ENCODE measurements at places on chromosomes 1 and 21. TPM values are rescaled to one million over a fixed set of nuclear protein-coding genes. Genes with fewer than 3 reads are reported as not detected.
A peak's percentile ranks its signal among the peaks of the same experiment; 100 is the strongest.

DNA sequence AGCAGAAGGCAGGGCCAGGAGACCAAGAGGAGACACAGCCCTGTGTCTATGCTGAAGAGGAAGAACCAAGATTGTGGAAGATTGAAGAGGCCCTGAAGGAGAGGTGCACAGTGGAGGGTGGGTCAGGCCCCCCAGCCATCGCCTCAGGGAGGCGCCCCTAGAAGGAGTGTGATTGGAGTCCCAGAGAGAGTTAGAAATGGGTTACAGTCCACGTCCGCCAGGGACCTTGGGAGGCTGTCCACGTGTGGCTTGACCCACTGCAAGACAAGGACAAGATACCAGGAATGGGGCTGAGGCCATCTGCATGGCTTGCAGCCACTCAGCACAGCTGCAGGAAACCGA, 375.1 kb downstream of the NPHP4 start:
- DNase-seq, result no peak

DNA sequence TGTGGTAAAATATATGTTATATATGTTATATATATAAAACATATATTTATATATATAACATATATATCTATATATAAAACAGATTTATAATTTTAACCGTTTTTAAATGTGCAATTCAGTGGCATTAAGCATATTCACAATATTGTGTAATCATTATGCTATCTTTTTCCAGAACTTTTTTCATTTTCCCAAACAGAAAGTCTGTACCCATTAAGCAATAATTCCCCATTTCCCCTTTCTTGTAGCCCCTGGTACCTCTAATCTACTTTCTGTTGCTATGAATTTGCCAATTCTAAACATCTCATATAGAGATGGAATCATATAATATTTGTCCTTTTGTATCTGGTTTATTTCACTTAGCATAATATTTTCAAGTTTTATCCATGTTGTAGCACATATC, 10.7 kb upstream of the ARHGEF11 start:
- DNase-seq, result no peak

DNA sequence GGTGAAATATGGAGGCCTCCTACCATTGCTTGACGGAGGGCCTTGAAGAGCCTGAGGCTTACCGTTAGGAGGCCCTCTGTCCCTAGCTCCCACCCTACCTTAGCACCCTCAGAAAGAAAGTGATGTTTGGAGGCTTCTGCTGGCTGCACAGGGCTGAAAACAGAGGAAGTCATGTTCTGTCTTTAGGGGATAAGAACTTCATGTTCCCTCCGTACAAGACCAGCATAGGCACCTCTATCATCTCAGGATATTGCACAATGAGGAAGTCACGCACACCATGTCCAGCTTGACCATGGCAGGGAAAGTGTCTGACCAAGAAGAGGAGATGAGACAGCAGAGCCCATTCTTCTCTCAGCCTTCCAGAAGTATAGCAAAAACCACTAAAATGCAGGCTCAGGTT, 13.8 kb downstream of the ADORA3 start:
- DNase-seq, result no peak

- DNase-seq, result no peak
These were observed 2.8 kb downstream of the AGTRAP start for GRCh38 chr1:11738783-11739182.

DNA sequence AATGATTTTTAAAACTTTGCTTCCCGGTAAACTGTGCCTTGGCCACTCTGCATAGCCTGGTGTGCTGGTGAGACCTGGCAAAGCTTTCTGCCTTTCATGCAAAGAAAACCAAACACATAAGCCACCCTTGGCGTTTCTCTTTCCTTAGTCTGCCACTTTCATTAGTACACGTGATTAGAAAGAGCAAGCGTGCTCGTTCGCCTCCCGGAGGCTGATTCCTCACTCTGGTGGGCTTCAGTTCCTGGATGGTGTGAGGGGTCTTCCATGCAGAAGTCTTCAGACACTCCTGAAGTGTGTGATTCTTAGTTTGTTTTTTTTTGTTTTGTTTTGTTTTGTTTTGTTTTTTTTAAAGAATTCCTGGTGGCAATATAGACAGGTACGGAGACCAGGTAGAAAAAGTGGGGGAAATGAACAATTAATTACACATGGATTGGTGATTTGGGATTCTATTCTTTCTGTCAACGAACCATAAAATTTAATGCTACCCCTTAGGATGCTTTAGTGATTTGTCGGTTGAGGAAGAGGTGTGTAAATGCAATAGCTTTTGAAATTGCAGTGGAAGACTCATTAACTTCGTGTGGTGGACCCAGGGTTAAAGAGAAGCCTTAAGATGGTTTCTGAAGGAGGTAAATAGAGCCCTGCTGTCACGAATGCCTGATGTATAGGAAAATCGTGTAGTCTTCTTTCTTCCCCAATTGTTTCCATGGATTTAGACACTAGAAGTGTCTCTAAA, 2.1 kb downstream of the GALNT2 start:
- DNase-seq, result peak; percentile 8

DNA sequence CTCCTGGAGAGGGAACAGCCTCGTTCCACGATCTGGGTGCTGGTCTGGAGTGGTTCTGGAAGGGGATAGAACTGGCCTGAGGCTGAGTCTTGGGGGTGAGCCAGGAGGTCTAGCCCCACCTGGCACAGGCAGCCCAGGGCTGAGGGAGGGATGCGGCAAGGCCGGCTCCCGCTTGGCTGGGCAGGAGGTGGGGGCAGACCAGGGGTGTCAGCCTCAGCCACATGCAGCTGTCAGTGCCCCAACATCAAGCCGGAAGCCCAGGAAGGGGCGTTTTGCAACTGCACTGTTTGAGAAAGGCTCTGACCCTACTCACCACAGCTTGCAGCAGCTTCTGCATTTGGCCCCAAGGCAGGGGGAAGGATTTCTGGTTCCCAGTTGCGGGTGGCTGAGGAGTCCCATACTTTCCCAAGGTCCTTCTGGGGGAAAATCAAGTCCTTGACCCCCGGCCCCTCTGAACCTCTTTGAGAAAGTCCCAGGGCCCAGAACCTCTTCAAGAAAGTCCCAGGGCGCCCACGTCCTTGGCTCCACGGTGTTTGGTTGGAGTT, 2.0 kb downstream of the EFHD2 start:
- DNase-seq, result no peak

DNA sequence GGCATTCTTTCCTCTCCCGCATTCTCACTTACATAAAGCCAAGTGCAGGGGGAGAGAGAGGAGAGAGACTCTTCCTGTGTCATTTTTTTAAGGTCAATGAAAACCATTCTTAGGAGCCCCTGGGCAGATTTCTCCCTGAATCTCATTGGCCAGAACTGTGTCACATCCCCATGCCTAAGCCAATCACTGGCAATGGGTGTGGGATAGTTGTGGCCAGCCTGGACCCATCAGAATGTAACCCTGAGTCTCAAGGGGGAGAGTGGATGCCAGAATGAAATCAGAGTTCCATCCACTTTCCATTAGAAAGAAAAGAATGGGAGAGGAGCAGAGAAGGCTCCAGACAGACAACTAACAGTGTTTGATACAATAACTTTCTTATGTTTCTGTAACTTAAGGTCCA, 31.2 kb upstream of the COQ8A start:
- DNase-seq, result no peak

- no peak for DNase-seq
These were observed 13.8 kb downstream of the LEPR start for GRCh38 chr1:65434255-65434654.

DNA sequence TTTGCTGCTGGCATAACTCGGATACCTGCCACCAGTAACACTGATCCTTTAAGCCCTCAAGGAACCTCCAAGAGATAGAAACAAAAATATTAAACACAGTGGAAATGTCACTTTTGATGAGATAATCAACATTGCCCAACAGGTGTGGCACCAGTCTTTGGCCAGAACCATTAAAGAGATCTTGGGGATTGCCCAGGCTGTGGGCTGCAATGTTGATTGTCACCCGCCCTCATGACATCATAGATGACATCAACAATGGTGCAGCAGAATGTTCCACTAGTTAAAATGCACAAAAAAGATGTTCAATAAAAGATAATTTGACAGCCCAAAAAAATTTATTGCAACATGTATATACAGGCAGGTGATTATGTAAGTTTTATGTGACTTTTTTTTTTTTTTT, 20.2 kb upstream of the ZMYM1 start:
- no peak for DNase-seq

DNA sequence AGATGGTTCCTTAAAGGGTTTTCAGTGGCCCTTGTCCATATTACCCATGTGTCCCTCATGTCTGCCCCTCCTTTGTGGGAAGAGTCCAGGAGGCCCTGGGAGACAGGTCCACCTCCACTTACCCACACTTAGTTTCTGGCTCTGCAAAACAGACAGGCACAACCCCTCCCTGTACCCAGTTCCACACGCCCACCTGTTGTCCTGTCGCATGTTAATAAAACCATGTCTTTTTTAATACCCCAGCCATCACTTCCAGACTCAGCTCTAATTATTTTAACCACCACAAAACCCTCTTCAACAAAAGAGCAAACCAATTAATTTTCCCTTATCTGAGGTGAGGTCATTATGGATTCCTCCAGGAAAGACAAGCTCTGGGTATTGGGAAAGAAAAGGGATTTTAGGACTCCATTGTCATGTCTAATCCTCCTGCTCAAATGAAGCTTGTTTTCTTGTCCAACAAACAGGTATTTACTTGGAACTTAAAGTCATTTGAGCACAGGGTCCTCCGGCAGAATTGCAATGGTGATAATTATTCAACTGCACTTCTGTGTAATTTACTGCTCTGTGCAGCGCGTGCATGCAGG, 68.9 kb downstream of the CCDC185 start:
- no peak for DNase-seq

The AMPD1 gene
- not detected for total RNA-seq

The PGBD5 gene
- total RNA-seq, result 0.19 TPM

The B3GALT2 gene
- 2.9 TPM for total RNA-seq

The SYT11 gene
- total RNA-seq, result 41.0 TPM

The LENEP gene
- not detected for total RNA-seq

Measured in dermis blood vessel endothelial cell (primary cell).